Endodermal cell (in vitro differentiated cells): ENCODE measurements at places on chromosomes 5 and 9. TPM values are rescaled to one million over a fixed set of nuclear protein-coding genes. Genes with fewer than 3 reads are reported as not detected.

- H3K4me3 ChIP-seq: no peak overlapping the region
Measured at GRCh38 chr9:114472765-114473446, 32.4 kb downstream of the WHRN start.

DNA sequence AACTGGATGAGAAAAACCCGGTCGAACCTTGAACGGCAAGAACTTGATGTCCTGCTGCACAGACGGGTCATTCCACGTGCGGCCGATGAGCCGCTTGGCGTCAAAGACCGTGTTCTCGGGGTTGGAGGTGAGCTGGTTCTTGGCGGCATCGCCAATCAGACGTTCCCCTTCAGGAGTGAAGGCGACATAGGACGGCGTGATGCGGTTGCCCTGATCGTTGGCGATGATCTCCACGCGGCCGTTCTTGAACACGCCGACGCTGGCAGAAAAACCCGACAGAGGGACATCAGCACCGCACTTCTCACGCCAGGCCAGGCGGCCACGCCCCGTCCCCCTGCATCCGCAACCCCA, 519 bp downstream of the HSPA5 start:
- peaks cover 52% of the 10 kb centered on the region for H3K36me3 ChIP-seq
- H3K4me1 ChIP-seq: no peaks in the 10 kb centered on the region
- H3K27me3 ChIP-seq: no peaks in the 10 kb centered on the region
- peak overlapping the region; percentile 95 for H3K27ac ChIP-seq

DNA sequence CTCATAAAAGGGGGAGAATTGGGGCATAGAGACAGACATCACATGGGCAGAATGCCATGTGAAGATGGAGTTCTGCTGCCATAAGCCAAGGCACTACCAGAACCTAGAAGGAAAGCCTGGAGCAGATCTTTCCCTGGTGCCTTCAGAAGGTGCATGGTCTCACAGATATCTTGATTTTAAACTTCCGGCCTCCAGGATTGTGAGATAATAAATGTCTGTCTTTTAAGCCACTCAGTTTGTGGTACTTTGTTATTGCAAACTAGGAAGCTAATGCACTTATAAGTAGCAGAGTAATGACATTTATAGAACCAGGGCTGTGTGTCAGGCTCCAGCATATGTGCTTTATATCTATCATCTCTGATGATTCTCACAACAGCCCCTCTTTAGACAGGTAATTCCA, 130.4 kb downstream of the ASTN2 start:
- no peak for DNase-seq
- no peaks in the 10 kb centered on the region for H3K27me3 ChIP-seq
- no peak overlapping the region for H3K4me3 ChIP-seq
- H3K4me1 ChIP-seq: no peaks in the 10 kb centered on the region

DNA sequence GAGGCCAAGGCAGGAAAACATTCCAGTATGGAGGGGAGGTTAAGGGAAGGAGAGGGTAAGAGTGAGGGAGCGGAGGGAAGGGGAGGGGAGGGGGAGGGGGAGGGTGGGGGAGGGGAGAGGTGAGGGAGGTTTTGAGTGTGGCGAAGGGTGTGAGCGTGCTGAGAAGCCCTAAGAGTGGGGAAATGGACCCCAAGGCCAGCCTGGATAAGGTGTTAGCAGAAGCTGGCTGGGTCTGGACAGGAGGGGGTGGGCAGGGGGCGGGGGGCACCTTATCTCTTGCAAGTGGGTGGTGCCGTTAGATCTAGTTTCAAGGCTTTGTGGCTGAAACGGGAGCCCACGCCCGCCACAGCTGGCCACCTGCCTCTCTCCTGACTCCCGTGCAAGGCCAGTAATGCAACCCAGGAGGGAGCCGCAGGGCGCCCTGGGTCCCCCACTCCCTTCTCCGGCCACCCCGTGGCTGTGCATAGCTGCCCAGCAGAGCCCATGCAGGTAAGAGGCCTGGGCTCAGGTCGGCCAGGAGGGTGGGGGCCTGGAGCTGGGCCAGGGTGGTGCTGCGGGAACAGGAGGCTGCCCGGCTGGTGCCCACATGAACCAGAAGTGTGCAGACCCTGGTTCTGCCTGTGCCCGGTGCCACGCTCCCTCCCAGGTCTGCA, 677 bp downstream of the RNF224 start:
- H3K4me1 ChIP-seq: no peaks in the 10 kb centered on the region
- no peaks in the 10 kb centered on the region for H3K27me3 ChIP-seq
- no peak overlapping the region for H3K4me3 ChIP-seq

The LCN15 gene
- 1.2 to 1.3 TPM (median 1.2 TPM) in 3 replicates for total RNA-seq

DNA sequence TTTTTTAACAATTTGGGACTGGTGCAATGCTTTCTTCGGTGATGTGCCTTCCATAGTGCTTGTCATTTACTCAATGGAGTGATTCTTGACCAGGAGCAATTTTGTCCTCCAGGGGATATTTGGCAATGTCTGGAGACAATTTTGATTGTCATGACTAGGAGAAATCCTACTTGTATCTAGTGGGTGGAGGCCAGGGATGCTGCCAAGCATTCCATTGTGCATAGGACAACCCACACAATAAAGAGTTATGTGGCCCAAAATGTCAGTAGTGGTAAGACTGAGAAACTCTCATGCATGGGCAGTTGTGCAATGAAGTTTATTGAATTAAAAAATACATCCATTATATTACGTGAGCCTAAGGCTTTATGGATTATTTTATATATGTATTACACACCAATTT, 70.5 kb downstream of the FOCAD start:
- no peak for DNase-seq
- H3K27me3 ChIP-seq: no peaks in the 10 kb centered on the region
- H3K4me1 ChIP-seq: no peaks in the 10 kb centered on the region
- H3K36me3 ChIP-seq: peaks cover 7% of the 10 kb centered on the region
- H3K27ac ChIP-seq: no peak overlapping the region
- no peak overlapping the region for H3K4me3 ChIP-seq

The ETF1 gene
- total RNA-seq: 109 and 112 TPM in 2 replicates

- H3K27ac ChIP-seq: no peak overlapping the region
- peak overlapping the region; percentile 81 for H3K4me3 ChIP-seq
- DNase-seq: peak; percentile 84
- H3K27me3 ChIP-seq: no peaks in the 10 kb centered on the region
- peaks cover 3% of the 10 kb centered on the region for H3K4me1 ChIP-seq
- H3K36me3 ChIP-seq: no peaks in the 10 kb centered on the region
Measured at GRCh38 chr9:98191671-98192502, 550 bp downstream of the CORO2A start.

The CDHR2 gene
- 0.31 to 1.0 TPM (median 0.89 TPM) in 3 replicates for total RNA-seq

DNA sequence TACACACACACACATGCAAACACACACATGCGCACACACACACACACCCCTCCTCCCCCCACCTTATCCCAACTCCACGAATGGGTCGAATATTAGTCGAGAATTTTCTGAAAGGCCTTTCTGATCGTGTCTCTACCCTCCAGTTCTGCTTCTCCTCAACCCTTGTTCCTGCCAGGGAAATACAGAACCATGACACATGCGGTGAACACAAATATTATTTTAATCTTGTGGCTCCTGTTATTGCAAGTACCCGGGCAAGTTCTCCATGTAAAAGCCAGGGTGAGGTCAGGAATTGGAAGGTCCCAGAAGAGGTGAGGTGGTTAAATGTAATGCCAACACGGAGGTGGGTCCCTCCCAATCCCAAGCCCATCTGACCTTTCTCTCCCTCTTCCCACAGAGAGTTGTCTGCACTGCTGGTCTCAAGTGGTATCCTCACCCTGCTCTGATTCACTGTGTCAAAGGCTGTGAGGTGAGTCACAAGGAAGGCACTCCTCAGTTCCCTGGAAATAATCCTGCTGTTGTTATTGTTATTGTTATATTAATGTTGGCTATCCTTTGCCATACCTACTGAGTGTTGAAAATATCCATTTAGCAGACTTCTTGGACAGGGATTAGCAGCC, 223.7 kb downstream of the PAPPA start:
- DNase-seq: no peak
- peaks cover 3% of the 10 kb centered on the region for H3K27me3 ChIP-seq
- H3K4me1 ChIP-seq: no peaks in the 10 kb centered on the region
- no peaks in the 10 kb centered on the region for H3K36me3 ChIP-seq
- no peak overlapping the region for H3K4me3 ChIP-seq

- H3K36me3 ChIP-seq: peaks cover 8% of the 10 kb centered on the region
- H3K27me3 ChIP-seq: no peaks in the 10 kb centered on the region
- DNase-seq: no peak
- no peak overlapping the region for H3K4me3 ChIP-seq
Measured at GRCh38 chr5:141603923-141604717, 14.7 kb downstream of the DIAPH1 start.
